ENCODE measurements at places on chromosomes 6 and 20.

GRCh38 chr6:119308991-119309657, 40.4 kb downstream of the MAN1A1 start:
- DNase-seq, result no peak

- no peak for DNase-seq
Measured at GRCh38 chr6:33661106-33661838, 40.1 kb downstream of the ITPR3 start.

GRCh38 chr6:157649311-157650260, 173.5 kb upstream of the SNX9 start:
- no peak for DNase-seq

GRCh38 chr20:40265825-40266533, 423.1 kb downstream of the MAFB start:
- no peak for DNase-seq

DNA sequence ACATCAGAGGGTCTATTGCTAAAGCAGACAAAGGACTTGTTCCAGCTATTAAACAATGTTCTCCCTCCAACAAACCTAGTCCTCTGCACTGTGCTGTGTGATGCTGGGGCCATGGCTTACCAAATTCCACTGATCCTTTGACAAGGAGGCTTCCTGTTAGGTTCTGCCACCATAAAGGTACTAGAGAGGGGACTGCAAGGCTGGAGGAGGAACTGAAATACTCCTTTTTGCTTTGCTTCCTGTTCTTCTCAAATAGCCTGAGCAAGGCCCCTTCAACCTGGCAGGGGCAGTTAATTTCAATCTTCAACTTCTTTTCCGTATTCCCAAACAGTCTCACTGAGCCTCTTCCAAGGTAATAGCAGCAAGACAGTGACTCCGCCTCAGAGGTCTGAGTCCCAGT, 286.4 kb upstream of the IRAK1BP1 start:
- no peak for DNase-seq

DNA sequence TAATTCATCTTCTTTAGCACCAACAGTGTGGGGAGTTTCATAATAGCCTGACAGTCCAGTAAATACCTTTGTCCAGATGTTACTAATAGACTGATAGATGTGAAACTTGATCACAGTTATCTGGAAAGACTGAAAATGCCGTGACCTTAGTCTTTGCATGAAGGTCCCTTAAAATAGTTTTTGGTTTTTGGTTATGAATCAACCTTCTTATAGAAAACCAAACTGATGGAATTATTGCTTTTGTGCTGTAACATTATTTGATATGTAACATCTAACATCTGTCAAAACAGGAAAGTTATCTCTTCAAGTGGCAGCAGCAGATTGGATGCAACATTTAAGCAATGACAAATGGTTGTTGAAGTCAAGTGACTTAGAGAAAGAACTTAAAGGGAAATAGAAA, 190.4 kb downstream of the DOK5 start:
- no peak for DNase-seq

DNA sequence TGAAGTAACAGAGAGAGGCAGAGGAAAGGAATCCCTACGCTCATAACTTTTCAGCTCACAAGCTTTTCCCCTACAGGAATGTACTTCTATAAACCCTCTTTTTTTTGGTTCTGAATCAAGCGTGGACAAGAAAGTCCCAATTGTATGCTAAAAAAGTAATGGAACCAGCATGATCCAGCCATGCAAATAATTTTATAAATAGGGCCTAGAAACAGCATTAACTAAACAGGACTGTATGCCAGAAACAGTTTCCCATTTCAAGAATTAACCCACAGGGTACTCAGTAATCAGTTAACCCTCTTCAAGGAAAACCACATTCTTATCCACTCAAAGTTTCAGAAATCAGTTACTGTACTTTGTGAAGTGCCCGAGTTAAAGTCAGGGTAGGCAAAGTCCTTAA, 87.0 kb upstream of the HMGCLL1 start:
- DNase-seq, result no peak

- DNase-seq, result no peak
Measured at GRCh38 chr6:123402052-123402451, 234.7 kb downstream of the TRDN start.

DNA sequence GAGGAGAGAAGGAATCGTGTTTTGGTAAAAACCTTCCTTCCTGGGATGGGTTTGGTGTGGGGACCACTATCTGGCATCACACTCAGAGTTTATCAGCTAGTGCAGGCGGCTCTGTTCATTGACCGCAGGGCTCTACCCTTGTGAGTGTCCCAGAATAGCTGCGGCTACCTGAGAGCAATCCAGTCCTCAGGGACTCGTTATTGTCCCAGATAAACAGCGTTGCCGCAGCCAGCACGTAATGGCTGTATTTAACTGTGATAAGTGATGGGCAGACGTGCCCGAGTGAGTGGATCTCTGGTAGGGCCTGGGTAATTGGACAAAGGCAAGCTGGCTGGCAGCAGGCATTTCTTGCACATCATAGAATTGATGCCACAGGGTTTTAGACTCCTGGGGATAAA, 163.3 kb downstream of the SOBP start:
- DNase-seq, result no peak

- DNase-seq, result no peak
Measured at GRCh38 chr20:5910186-5910585, 40.1 kb downstream of the TRMT6 start.

- DNase-seq, result no peak
Measured at GRCh38 chr6:10542213-10542612, 21.1 kb downstream of the GCNT2 start.

DNA sequence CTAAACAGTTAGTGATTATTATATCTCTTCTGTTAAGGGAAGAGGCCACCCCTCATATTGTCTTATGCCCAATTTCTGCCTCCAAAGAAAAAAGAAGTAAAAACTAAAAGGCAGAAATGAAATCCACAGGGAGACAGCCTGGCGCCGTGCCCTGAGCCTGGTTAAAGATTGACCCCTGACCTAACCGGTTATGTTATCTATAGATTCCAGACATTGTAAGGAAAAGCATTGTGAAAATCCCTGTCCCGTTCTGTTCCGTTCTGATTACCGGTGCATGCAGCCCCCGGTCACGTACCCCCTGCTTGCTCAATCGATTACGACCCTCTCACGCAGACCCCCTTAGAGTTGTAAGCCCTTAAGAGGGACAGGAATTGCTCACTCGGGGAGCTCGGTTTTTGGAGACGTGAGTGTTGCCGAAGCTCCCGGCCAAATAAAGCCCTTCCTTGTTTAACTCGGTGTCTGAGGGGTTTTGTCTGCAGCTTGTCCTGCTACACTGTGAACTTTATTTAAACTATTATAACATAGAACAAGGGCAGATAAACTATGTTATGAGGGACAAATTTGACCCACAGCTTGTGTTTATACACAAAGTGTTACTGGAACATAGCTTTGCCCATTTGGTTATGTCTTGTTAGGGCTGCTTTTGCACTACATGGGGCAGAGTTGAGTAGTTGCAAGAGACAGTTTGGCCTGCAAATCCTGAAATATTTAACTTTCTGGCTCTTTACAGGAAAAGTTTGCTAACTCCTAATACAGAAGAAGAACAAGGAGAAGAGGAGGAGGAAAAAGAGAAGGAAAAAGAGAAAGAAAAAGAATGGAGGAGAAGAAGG, 49.6 kb downstream of the CD24 start:
- DNase-seq, result no peak

All from stimulated activated CD4-positive, alpha-beta T cell treated with anti-CD3 and anti-CD28 coated beads, Interleukin-1b, Interleukin-23, amount 100 ng/mL, for 48 hours (primary cell).